Endothelial cell of umbilical vein (primary cell): ENCODE measurements at places on chromosomes 6 and 20. TPM values are rescaled to one million over a fixed set of nuclear protein-coding genes. Genes with fewer than 3 reads are reported as not detected.
A peak's percentile ranks its signal among the peaks of the same experiment; 100 is the strongest.

DNA sequence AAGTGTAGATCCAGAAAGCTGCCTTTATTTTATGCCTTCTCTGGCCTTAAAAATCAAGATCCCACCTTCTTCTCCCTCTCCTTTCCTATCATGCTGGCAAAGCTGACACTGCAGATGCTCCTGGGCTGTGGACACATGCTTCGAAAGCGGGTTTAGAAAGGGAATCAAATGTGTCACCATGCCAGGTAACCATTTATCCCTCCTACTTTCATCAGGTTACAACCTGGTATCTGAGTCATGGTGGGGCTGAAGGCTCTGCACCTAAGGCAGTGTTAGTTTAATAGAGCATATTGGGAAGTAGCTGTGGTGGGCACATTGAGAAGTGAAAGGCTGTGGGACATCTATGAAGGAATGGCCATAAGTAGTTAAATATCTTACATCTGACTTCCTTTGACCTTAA lies 69.8 kb downstream of the GJA1 start:
- H3K27ac ChIP-seq = no peak overlapping the region
- H3K4me3 ChIP-seq = no peak overlapping the region
- DNase-seq = no peak
- H3K27me3 ChIP-seq = no peaks in the 10 kb centered on the region
- no peaks in the 10 kb centered on the region for H3K36me3 ChIP-seq

- H3K4me3 ChIP-seq = no peak overlapping the region
- DNase-seq = no peak
- no peak overlapping the region for H3K27ac ChIP-seq
- no peaks in the 10 kb centered on the region for H3K36me3 ChIP-seq
- no peaks in the 10 kb centered on the region for H3K4me1 ChIP-seq
These were observed 85.2 kb upstream of the ECI2 start for GRCh38 chr6:4220558-4220957.

DNA sequence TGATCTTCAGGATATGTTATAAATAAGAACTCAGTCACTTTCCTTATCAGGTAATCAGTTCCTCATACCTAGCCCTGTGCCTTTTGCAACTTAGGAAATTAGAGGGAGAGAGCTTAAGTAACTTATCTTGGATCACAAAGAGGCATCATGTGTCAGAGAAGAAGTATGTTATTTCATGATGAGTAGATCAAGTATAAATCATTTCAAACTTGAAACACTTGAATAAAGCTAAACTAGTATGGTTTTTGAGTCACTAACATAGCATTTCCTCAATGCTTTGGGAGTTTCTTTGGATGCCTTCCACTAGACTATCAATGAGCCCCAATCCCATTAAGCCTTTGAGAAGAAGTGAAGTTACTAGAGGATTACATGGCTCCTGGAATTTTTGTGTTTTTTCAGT lies 102.6 kb upstream of the TNFAIP3 start:
- H3K27me3 ChIP-seq = no peaks in the 10 kb centered on the region
- H3K4me1 ChIP-seq = peaks cover 12% of the 10 kb centered on the region
- H3K36me3 ChIP-seq = no peaks in the 10 kb centered on the region
- no peak overlapping the region for H3K27ac ChIP-seq
- peak; percentile 67 for DNase-seq

GRCh38 chr6:63897952-63898351 lies 262.4 kb downstream of the PHF3 start:
- H3K27me3 ChIP-seq = no peaks in the 10 kb centered on the region
- H3K27ac ChIP-seq = no peak overlapping the region
- DNase-seq = no peak
- H3K4me1 ChIP-seq = no peaks in the 10 kb centered on the region

The SLC17A1 gene
- total RNA-seq = not detected in 2 replicates

GRCh38 chr6:117266257-117267053 lies 1.1 kb downstream of the VGLL2 start:
- H3K4me1 ChIP-seq = peaks cover 6% of the 10 kb centered on the region
- H3K4me3 ChIP-seq = no peak overlapping the region
- H3K27me3 ChIP-seq = peaks cover 98% of the 10 kb centered on the region
- no peak overlapping the region for H3K27ac ChIP-seq
- DNase-seq = no peak

- H3K27me3 ChIP-seq = no peaks in the 10 kb centered on the region
- H3K27ac ChIP-seq = no peak overlapping the region
- DNase-seq = no peak
- no peak overlapping the region for H3K4me3 ChIP-seq
- H3K36me3 ChIP-seq = no peaks in the 10 kb centered on the region
These were observed 107.0 kb downstream of the STXBP5 start for GRCh38 chr6:147311218-147311617.

GRCh38 chr20:64188682-64189529 lies 24.7 kb downstream of the MYT1 start:
- H3K4me3 ChIP-seq = no peak overlapping the region
- peak; percentile 84 for DNase-seq
- H3K27ac ChIP-seq = peak overlapping the region; percentile 54
- peaks cover 8% of the 10 kb centered on the region for H3K4me1 ChIP-seq
- H3K27me3 ChIP-seq = no peaks in the 10 kb centered on the region
- H3K36me3 ChIP-seq = no peaks in the 10 kb centered on the region

The FRK gene
- total RNA-seq = 0.05 TPM in 1 of 2 replicates, not detected in the other

DNA sequence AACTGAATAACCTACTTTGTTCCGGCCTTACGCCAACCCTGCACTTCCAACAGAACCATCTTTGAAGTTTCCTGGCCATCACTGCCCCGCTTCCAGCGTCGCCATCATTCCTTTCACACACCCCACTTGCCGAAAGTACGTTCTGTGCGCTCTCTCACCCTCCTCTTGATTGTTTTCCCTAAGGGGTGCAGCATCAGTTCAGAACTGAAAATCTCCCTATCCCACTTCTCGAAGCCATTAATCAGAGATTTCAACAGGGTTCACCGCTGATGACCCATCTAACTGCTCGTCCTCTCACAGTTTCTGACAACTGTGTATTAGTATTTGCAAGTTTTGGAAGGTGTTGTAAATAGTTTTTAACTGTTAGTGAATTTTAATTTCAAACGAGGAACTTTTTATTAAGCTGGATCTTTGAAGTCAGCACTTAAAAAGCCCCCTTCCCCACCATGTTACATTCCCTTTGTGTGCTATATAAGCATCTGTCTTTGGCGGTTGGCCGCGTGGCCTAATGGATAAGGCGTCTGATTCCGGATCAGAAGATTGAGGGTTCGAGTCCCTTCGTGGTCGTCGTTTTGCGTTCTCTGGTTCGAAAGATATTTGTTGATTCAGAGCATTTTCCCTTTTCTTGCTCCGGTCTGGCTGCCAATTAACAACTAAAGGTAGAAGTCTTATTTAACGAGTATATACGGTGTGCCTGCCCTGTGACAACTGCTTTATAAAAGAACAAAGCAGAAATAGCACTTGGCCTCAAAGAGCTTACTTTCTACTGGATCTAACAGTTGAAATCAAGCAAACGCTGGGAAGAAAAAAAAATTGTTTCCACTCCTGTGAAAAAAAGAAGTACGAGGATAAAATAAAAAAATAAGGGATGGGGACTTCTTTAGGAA lies 42.6 kb downstream of the TRIM27 start:
- no peak overlapping the region for H3K27ac ChIP-seq
- H3K4me3 ChIP-seq = peak overlapping the region; percentile 97
- peaks cover 23% of the 10 kb centered on the region for H3K27me3 ChIP-seq
- DNase-seq = peak; percentile 84
- no peaks in the 10 kb centered on the region for H3K36me3 ChIP-seq

DNA sequence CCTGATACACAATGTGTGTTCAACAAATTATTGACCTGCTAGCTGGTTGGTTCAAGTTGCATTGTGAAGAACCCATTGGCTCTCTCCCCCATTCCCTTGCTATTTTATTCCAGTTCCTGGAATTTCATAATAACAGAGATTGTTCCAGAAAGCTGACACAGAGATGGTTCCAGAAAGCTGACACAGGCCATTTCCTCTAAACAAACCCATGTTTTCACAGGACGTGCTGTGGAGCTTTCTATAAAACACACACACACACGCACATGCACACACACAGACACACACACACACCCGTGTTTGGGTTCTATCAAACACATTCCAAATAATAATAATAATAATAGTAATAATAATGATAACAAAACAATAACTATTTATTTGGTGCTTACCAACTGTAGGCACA lies 259.1 kb downstream of the CLIC5 start:
- H3K36me3 ChIP-seq = no peaks in the 10 kb centered on the region
- H3K4me1 ChIP-seq = no peaks in the 10 kb centered on the region
- H3K27me3 ChIP-seq = no peaks in the 10 kb centered on the region
- no peak overlapping the region for H3K4me3 ChIP-seq
- no peak for DNase-seq

The TRIM31 gene
- not detected in 2 replicates for total RNA-seq

The MMUT gene
- total RNA-seq = 15.7 and 16.2 TPM in 2 replicates

The EFCAB8 gene
- total RNA-seq = 0.31 and 0.60 TPM in 2 replicates

The PI3 gene
- total RNA-seq = not detected in 2 replicates

GRCh38 chr6:33878562-33878961 lies 74.8 kb upstream of the MLN start:
- H3K4me1 ChIP-seq = no peaks in the 10 kb centered on the region
- H3K36me3 ChIP-seq = no peaks in the 10 kb centered on the region
- no peak overlapping the region for H3K27ac ChIP-seq
- no peak for DNase-seq
- peaks cover 3% of the 10 kb centered on the region for H3K27me3 ChIP-seq

GRCh38 chr6:21751608-21752007 lies 158.1 kb downstream of the SOX4 start:
- H3K27me3 ChIP-seq = no peaks in the 10 kb centered on the region
- peak overlapping the region; percentile 67 for H3K27ac ChIP-seq
- H3K36me3 ChIP-seq = no peaks in the 10 kb centered on the region
- H3K4me1 ChIP-seq = peaks cover 48% of the 10 kb centered on the region

- H3K27ac ChIP-seq = no peak overlapping the region
- DNase-seq = no peak
- H3K4me1 ChIP-seq = no peaks in the 10 kb centered on the region
- peaks cover 3% of the 10 kb centered on the region for H3K27me3 ChIP-seq
- no peaks in the 10 kb centered on the region for H3K36me3 ChIP-seq
These were observed 65.9 kb downstream of the VEGFA start for GRCh38 chr6:43835872-43836419.

DNA sequence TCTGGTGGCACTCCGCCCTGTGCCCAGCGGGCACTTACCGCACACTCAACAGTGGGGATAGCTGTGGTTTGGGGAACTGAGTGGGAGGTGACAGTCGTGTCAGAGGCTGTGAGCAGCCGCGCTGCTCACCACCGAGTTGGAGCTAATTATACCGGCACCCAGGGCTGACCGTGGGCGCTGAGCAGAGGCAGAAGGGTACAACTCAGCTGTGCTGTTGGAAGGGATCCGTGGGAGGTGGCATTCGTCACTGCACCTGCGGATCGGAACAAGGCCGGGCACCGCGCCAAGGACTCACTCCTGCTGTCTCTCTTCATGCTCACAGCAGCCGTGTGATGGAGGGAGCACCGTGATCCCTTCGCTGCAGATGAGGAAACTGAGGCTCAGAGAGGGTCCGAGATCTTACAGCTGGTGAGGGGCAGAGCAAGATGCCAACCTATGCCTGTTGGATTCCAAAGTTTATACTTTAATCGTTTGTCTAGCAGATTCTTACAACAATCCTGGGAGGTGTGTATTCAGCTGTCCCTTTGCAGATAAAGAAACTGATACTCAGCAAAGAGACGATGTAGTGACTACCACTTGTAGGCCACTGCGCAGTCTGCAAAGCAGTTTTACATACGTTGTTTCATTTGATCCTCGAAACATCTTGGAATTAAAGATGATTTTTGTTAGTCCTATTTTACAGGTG lies 713 bp upstream of the ELMO2 start:
- peaks cover 13% of the 10 kb centered on the region for H3K4me1 ChIP-seq
- H3K4me3 ChIP-seq = peak overlapping the region; percentile 69
- H3K27me3 ChIP-seq = peaks cover 10% of the 10 kb centered on the region
- no peak for DNase-seq
- no peaks in the 10 kb centered on the region for H3K36me3 ChIP-seq

- no peaks in the 10 kb centered on the region for H3K27me3 ChIP-seq
- no peaks in the 10 kb centered on the region for H3K36me3 ChIP-seq
- DNase-seq = no peak
- no peak overlapping the region for H3K4me3 ChIP-seq
- peaks cover 23% of the 10 kb centered on the region for H3K4me1 ChIP-seq
These were observed 89.9 kb upstream of the SHLD1 start for GRCh38 chr20:5660346-5660745.

DNA sequence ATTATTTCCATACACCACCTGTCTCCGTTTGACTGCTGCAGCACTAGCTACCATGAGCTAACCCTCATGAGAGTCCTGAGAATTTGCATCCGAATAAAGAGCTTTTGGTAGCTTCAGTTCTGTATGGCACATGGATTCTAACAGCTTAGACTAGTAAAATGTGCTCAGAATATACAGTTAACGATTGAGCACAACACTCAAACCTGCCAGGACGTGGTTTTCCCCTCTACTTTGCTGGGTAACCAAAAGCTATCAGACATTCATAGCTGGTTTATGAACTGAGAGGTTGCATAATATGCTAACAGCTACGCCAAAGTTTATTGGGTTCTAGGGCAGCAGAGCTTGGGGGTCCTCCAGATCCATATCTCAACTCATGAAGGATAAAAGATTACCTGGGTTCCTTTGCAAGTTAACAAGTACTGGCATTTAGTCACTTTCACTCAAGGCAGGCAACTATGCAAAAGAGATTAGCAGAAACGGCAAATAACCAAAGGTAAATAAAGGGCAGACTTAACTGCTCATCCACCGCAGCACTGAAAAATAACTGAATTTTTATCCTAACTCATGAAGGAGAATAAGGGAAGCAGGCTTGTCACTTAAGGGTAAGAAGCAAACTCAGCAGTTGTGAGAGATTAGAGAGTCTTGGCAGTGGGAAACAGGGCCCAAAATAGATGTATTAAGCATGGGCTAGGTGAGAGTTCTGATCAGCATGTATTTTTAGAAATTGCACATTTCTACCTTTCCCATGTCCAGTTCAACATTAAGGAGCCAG lies 29.4 kb downstream of the NUDT3 start:
- H3K36me3 ChIP-seq = no peaks in the 10 kb centered on the region
- no peak overlapping the region for H3K27ac ChIP-seq
- no peaks in the 10 kb centered on the region for H3K27me3 ChIP-seq
- no peak for DNase-seq
- no peak overlapping the region for H3K4me3 ChIP-seq
- H3K4me1 ChIP-seq = peaks cover 8% of the 10 kb centered on the region

DNA sequence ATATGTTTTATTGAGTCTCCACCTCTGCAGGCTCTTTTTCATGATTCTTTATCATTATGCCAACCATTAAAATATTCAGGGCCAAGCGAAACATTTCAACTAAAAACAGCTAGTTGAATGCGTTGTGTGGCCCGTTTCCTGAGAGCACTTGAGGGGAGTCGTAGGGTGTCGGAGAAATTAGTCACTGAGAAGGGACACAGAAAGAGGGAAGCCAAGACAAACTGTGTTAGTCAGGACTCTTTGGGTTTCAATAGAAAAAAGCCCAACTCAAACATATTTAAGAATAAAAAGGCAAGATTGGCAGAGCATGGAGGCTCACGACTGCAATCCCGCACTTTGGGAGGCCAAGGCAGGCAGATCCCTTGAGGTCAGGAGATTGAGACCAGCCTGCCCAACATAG lies 58.9 kb downstream of the MAFB start:
- no peaks in the 10 kb centered on the region for H3K4me1 ChIP-seq
- peaks cover 3% of the 10 kb centered on the region for H3K27me3 ChIP-seq
- H3K4me3 ChIP-seq = no peak overlapping the region
- no peak for DNase-seq
- H3K36me3 ChIP-seq = no peaks in the 10 kb centered on the region

The SLC22A3 gene
- not detected in 2 replicates for total RNA-seq

- no peak within 1 kb of the TSS for H3K4me3 ChIP-seq
- DNase-seq = no peak
- H3K4me1 ChIP-seq = peaks cover 8% of the 10 kb centered on the region
- H3K36me3 ChIP-seq = no peaks in the 10 kb centered on the region
- H3K27me3 ChIP-seq = peaks cover 45% of the 10 kb centered on the region
These were observed at the start of gene KCNQ5 for GRCh38 chr6:72621291-72622093. TSS of gene KCNQ5 (plus strand) at chr6:72622064.

The CLVS2 gene
- not detected in 2 replicates for total RNA-seq

The SMOC2 gene
- not detected in 2 replicates for total RNA-seq

GRCh38 chr6:13500264-13500663 lies 12.9 kb upstream of the GFOD1 start:
- no peak overlapping the region for H3K4me3 ChIP-seq
- H3K4me1 ChIP-seq = peaks cover 25% of the 10 kb centered on the region
- no peaks in the 10 kb centered on the region for H3K36me3 ChIP-seq
